ENCODE measurements at places on chromosomes 5 and 9.

- no peak for DNase-seq
Measured at GRCh38 chr5:160020964-160021363, 12.0 kb downstream of the TTC1 start.

DNA sequence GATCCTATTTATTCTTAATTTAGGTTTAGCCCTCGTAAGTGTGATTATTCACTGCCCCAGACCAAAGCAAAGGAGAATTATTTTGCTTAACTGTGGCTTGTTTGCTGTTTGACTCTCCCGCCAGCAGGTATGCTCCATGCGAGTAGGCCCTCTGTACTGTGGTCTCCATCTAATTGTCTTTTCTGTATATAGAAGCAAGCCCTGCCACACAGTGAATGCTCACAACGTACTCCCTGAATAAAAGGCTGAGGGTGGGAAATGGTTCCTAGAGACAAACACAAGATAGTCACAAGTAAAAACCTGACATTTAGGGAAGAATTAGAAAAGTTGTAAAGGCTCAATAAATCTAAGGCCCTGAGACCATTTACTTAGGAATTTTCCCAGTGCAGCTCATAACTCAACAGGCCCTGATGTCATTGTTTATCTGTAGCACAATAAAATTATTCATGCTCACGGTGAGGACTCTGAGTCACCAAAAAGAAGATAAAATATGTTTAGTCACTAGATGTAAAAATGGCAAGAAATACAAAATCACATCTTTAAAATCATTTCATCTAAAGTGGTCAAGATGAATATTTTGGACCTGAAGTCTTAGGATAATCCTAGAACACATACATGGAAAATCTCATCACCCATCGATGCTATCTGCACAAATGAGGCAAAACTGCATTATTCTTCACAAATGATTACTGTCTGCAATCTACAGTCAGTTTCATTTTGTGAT lies 473.2 kb downstream of the ENC1 start:
- peak; percentile 18 for DNase-seq

- DNase-seq: no peak
Measured at GRCh38 chr5:147791181-147791580, 8.7 kb upstream of the JAKMIP2 start.

GRCh38 chr9:34610434-34611206 lies 1.3 kb downstream of the RPP25L start:
- DNase-seq: no peak

GRCh38 chr9:127122176-127123063 lies at the start of gene ANGPTL2:
Gene ANGPTL2 (minus strand): TSS chr9:127122635. CDS start chr9:127108731, 13,904 bp downstream.
- DNase-seq: no peak

DNA sequence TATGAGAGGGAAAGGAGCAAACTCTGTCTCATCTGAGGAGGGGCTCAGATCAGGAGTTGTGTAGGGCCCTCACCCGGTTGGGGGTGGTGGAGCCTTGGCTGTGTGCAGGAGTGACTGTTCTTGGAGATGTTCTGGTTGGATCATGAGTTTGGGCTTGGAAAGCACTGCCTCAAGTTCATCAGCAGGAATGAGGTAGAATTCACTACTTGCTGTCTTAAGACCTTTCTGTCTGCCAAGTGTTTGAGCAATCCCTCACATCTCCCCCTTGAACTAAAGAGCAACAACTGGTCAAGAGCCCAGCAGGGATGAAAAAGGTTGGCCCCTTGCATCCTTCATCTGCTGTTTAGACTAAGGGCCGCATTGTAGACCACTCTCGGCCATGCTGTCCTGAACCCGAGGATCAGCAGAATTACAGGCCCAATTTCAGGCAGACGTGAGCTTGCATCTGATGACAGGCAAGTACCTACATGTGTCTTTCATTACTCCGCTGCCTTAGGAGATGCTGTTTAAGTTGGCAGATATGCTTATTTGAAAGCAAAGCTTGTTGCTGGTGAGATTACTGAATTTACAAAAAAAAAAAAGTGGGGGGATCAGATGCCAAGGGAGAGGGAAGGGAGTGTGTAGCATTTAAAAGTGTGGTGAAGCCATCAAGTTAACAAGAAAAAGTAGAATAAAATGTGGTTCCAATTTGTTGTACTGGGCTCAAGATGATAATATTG lies 36.4 kb downstream of the PIK3R1 start:
- DNase-seq: no peak

- DNase-seq: peak; percentile 62
Measured at GRCh38 chr5:149857499-149857898, 87.1 kb downstream of the PDE6A start.

GRCh38 chr9:5587024-5587423 lies 41.9 kb upstream of the RIC1 start:
- DNase-seq: no peak

DNA sequence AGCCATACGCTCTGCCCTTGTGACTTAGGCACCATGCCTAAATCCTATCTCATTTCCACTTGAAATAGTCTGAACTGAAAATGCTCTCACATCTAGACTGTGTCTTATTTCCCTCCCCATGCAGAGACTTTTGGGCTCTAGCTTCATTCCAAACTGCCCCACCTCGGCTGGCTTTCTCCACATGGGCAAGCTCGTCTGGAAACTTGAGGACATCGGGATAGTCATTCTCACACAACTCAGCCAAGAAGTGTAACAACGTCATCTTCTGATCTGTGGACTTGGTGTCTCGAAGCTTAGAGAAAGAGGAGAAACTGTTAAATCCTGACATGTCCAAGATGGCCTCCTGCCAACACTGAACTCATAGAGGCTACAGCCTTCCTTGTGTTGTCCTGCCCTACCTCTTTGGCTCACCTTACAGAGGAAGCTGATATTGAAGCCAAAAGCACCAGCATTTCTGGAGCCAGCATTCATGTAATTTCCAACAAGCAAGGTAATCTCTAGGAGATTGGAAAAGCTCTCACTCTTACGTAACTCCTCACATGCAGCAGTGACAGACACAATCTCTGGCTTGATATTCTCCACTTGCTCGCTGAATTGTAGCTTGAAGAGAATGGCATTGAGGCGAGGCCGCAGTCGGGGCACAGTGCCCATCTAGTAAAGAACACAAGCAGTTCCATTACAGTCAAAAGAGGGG lies 39.6 kb downstream of the PCDHGC5 start:
- no peak for DNase-seq

- DNase-seq: no peak
Measured at GRCh38 chr9:36888551-36888950, 145.5 kb downstream of the PAX5 start.

DNA sequence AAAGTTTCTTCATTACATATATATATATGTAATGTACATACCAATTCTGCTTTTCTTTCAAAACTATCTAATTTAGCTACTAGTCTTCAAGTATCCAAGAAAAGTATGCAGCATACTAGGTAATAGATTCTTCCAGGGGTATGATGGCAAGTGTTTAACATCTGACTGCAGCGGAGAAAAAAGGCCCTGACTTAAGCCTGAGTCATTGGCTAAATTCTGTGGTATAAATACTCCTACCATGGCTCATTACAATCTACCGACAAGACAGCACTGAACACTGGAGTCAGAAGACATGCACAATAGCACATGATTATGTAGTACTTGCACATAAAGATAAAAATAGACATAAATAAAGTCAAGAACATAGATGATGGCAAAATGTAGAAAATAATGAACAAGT lies 439.9 kb downstream of the BRINP1 start:
- DNase-seq: no peak

DNA sequence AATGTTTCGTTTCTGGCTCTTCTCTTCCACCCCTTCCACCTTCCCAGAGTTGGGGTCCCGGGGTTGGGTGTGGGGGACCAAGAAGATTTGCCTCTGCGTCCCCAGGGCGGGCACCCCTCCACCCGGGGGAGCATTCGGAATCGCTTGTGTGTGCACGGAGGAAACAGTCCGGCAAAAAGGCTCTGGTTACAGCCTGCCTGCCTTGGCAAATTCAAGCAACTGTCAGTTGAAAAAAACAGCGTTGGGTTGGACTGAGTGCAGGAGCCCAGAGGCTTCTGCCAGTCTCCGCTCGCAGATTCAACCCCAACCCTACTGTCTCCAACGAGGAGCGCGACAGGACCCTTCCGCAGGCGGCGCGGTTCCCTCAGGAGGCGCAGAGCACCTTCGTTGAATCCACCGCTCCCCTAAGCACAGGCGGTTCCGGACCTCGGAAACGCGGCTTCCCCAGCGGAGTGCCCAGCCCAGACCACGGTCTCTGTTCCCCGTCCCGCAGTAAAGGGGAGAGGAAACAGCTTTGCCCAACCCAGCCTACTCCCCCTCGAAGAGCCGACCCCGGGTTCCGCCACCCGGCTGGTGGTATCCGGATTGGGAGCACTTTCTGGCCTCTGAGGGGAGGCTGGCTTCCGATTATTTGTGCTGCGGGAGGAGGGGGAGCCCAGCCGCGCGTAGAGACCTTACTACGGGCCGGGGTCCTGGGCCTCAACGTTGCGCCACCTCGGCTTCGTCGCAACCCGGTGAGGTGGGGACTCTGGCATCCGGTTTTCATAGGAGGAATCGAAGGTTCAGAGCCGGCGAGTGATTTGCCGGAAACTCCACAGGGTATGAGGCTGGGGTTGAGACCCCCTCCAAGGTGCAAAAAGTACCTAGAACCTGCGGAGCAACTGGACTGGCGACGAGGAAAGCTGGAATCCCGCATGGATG lies 9.6 kb downstream of the LHX6 start:
- no peak for DNase-seq

DNA sequence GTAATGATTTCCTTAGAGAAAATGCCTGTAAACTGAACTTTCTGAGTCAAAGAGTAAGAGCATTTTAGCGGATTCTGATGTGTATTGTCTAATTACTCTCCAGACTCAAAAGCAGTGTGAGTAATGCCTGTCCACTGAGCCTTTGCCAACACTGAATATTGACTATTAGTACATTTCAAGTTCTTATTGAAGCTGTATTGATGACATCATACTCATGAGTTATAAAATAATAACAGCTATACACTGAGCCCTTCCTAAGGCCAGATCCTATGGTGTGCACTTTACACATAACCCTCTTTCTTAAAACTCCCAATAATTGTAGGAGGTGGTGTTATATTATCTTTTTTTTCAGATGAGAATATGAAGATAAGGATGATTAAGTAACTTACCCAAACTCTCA lies 152.8 kb upstream of the TRPC7 start:
- no peak for DNase-seq

- DNase-seq: no peak
Measured at GRCh38 chr5:1319436-1320256, 24.8 kb upstream of the TERT start.

DNA sequence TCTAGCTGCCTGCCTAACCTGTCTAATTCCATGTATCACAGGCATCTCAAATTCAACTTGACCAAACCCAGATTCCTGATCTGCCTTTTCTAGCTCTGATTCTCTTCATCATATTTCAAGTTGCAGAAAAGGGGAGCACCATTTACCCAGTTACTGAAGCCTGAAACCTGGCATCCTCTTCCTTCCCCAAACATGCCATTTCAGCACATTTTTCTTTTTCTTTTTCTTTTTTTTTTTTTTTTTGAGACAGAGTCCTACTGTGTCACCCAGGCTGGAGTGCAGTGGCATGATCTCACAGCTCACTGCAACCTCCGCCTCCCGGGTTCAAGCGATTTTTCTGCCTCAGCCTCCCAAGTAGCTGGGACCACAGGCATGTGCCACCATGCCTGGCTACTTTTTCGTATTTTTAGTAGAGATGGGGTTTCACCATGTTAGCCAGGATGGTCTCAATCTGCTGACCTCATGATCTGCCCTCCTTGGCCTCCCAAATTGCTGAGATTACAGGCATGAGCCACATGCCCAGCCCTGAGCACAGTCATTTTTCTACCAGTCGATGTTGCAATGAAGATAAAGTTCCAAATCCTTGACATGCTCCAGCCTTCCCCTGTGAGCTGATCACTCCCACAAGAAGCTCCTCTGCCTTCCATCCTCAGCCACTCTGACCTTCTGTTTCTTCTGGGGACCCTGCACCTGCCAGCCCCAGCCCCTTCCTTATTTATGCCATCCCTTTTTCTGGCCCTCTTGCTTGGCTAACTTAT lies 32.2 kb downstream of the ACER2 start:
- DNase-seq: no peak

GRCh38 chr5:170655476-170655875 lies 128.0 kb upstream of the GABRP start:
- no peak for DNase-seq

DNA sequence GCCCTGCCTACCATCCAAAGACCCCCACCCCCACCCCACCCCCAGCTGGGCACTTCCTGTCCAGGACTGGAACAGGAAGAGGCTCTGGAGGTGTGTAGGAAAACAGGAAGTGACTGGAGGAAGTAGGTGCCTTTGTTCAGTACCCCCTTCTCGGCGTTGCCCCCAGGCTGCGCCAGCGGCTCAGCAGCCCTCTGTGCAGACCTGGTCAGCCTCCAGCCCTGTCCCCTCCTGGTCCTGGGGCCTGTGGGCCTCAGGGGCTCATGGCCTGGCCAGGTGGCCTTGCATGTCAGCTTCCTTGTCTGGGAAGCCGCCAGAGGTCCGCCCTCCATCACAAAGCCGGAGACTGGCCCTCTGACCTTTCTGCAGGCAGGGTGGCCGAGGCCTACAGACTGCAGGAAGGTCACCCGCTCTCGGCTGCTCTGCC lies 26.0 kb downstream of the FLT4 start:
- DNase-seq: no peak

DNA sequence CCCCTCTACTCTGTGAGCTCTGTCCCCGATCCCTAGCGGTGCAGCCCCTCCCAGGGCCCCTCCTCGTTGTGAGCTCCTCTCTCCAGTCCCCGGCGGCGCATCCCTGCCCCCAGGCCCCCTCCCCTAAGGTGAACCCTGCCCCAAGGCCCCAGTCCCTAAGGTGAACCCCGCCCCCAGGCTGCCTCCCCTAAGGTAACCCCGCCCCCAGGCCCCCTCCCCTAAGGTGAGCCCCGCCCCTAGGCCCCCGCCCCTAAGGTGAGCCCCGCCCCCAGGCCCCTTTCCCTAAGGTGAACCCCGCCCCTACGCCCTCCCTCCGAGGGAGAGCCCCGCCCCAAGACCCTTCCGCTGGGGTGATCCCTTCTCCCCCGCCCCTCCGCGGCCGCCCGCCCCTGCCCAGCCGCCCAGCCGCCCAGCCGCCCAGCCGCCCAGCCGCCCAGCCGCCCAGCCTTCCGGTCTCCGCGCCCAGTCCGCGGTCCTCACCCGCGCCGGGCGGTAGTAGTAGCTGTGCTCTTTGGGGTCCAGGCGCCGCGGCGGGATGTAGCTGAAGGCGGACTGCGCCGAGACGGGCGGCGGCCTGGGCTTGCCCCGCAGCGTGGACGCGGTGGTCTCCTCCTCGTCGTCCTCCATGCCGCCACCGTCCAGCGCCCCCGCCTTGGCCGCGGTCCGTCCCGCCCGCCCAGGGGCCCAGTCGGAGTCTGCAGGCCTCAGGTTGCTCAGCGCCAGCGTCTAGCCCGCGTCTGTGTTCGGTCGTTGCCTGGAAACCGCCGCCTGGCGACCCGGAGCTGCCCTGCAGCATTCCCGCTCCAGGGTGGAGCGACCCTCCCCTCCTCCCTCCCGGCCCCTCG lies at the start of gene CFAP90:
TSS of gene CFAP90 (minus strand) at position 739 of the 845 bp plus-strand sequence. CDS start at position 627, 112 bp downstream.
- no peak for DNase-seq

- no peak for DNase-seq
Measured at GRCh38 chr5:52922384-52922783, 66.8 kb upstream of the ITGA2 start.

DNA sequence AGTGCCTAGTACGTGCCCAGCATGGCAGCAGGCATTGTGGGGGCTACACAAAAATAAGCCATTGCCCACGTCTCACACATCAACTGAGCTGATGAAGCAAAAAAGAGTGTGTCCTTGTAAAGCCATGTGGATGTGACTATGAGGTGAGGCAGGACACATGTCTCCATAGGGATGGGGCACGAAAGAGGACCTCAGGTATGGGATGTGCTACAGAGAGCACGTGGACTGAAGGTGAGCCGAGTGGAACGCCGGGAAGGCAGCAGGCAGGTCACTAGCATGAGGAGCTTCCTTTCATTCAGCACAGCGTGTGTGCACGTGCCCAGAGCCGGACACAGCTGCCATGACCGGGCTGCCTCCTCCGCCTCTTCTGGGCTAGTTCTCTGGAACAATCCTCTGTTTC lies 429.8 kb downstream of the SPOCK1 start:
- no peak for DNase-seq

All from COLO829 (cell line).